CD8-positive, alpha-beta memory T cell (primary cell): ENCODE measurements at places on chromosomes 2 and 18. TPM values are rescaled to one million over a fixed set of nuclear protein-coding genes. Genes with fewer than 3 reads are reported as not detected.

PTPRN gene
- not detected for total RNA-seq

ITGAV gene
- 8.7 TPM for total RNA-seq

DNA sequence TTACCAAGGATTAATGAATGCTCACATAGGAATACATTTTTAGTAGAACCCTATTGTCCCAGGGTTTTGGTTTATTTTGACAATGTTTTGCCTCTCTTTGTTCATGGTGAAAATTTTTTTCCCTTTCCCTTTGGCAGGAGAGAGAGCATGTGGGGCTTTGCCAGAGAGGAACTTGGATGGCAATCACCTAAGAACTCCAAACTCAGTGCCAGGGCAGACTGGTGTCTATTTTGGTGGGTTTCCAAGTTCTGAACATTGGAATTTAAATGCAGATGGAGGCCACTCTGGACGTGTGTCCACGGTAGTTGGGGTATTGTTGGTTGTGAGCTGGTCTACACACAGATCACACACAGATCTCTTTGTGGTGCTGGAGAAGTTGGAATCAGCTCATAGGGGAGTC is 2091.1 kb upstream of the PIK3C3 start:
- no peaks in the 10 kb centered on the region for H3K27me3 ChIP-seq
- DNase-seq = no peak
- no peaks in the 10 kb centered on the region for H3K4me1 ChIP-seq
- H3K4me3 ChIP-seq = no peak overlapping the region
- no peaks in the 10 kb centered on the region for H3K36me3 ChIP-seq

- H3K4me3 ChIP-seq = no peak overlapping the region
- no peaks in the 10 kb centered on the region for H3K4me1 ChIP-seq
- DNase-seq = no peak
- H3K36me3 ChIP-seq = no peaks in the 10 kb centered on the region
Measured at GRCh38 chr2:238910751-238911351, 63.0 kb downstream of the TWIST2 start.

- no peaks in the 10 kb centered on the region for H3K27me3 ChIP-seq
- no peak for DNase-seq
- no peaks in the 10 kb centered on the region for H3K36me3 ChIP-seq
- peaks cover 12% of the 10 kb centered on the region for H3K4me1 ChIP-seq
- H3K4me3 ChIP-seq = no peak overlapping the region
Measured at GRCh38 chr2:64915510-64915900, 73.7 kb upstream of the SLC1A4 start.

GRCh38 chr2:70322518-70322917 is 20.7 kb upstream of the FAM136A start:
- H3K27ac ChIP-seq = no peak overlapping the region
- H3K4me1 ChIP-seq = no peaks in the 10 kb centered on the region
- H3K36me3 ChIP-seq = no peaks in the 10 kb centered on the region
- H3K27me3 ChIP-seq = no peaks in the 10 kb centered on the region

DPP4 gene
- 15.4 TPM for total RNA-seq

DNA sequence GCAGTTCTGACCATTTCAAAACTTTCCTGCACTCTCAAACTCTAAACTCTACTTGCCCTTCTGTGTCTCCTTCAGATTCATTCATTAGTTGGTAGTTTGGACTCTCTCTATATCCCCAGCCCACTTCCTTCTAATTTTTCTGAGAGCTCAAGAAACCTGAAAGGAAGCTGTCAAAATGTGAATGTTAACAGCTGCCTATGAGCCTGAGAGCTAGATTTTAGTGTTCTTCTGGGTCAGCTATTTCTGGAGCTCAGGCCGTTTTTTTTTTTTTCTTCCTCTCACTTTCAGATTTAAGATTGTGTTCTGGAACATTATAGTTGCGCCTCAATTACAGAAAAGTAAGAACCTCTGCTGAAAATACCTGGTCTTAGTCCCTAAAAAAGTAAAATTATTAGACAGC is 73.1 kb downstream of the RTN4 start:
- peaks cover 3% of the 10 kb centered on the region for H3K4me1 ChIP-seq
- H3K27ac ChIP-seq = no peak overlapping the region
- H3K4me3 ChIP-seq = no peak overlapping the region
- DNase-seq = no peak

TMEM169 gene
- total RNA-seq = 0.73 TPM

DNA sequence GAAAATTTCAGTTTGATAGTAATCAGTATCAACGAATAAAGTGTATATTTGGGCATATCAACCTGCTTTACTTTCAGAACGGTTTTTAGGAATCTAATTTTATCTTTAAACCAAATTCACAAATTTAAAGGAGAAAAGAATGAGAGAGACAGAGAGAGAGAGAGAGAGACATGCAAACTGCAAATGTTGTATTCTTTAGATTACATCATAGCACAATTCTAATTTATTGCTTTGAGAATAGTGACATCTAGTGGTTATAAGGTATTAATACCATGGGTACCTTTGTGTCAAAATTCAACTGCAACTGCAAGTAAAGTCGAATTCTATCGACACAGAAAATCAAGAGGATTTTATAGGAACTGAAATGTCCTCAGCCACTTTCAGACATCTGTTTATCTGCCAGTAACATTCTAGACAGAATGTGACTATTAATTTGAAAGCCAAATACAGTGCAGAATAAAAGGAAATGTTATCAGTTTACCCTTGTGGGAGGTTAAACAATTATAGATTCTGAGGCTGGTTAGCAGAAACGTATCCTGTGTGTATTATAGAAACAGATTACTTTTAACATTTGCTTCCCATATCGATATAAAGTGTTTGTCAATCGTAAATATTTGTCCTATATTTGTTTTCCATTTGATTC is 529.8 kb upstream of the VRK2 start:
- no peaks in the 10 kb centered on the region for H3K4me1 ChIP-seq
- H3K36me3 ChIP-seq = no peaks in the 10 kb centered on the region
- H3K27ac ChIP-seq = no peak overlapping the region
- no peaks in the 10 kb centered on the region for H3K27me3 ChIP-seq
- no peak for DNase-seq
- no peak overlapping the region for H3K4me3 ChIP-seq

- H3K27ac ChIP-seq = no peak overlapping the region
- no peaks in the 10 kb centered on the region for H3K4me1 ChIP-seq
- no peak overlapping the region for H3K4me3 ChIP-seq
- no peaks in the 10 kb centered on the region for H3K27me3 ChIP-seq
Measured at GRCh38 chr18:79720359-79720733, 40.7 kb downstream of the CTDP1 start.

DNA sequence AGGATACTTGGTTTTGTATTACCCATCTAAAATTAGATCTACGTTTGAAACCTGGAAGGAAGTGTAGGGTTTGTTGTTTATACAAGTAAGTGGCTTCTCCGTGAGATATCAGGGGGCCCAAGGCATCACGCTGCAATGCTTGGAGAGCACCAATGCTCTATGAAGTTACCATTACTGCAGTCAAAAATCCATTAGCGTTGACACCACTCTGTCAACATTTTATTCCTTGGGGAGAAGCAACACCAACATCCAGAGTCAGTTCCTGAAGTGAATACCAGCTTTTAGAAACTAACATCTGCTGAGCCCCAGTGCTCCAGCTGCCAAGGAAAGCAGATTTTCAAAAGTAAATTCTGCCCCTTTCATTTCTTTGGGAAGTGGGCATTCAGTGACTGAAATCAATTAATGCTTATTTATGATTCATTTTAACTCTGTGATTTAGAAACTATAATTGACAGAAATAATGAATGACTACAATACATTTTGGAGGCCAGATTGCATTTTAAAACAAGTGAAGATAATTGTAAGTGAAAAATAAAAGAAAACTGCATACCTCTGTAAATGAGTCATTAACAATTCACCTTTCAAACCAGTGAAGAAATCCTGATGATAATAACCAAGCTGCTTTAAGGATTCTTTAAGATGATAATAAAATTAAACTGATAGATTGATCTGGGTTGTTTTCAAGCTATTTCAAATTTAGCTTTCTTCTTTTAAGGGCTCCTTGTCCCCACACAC is 30.5 kb downstream of the LRP1B start:
- no peaks in the 10 kb centered on the region for H3K36me3 ChIP-seq
- H3K27ac ChIP-seq = no peak overlapping the region
- no peaks in the 10 kb centered on the region for H3K4me1 ChIP-seq
- H3K27me3 ChIP-seq = no peaks in the 10 kb centered on the region
- no peak for DNase-seq
- no peak overlapping the region for H3K4me3 ChIP-seq

- peak overlapping the region; percentile 78 for H3K27ac ChIP-seq
- no peaks in the 10 kb centered on the region for H3K27me3 ChIP-seq
- H3K36me3 ChIP-seq = no peaks in the 10 kb centered on the region
- peaks cover 22% of the 10 kb centered on the region for H3K4me1 ChIP-seq
- DNase-seq = no peak
- peak overlapping the region; percentile 90 for H3K4me3 ChIP-seq
Measured at GRCh38 chr2:37156071-37156856, 516 bp downstream of the EIF2AK2 start.

FNDC4 gene
- total RNA-seq = not detected

DNA sequence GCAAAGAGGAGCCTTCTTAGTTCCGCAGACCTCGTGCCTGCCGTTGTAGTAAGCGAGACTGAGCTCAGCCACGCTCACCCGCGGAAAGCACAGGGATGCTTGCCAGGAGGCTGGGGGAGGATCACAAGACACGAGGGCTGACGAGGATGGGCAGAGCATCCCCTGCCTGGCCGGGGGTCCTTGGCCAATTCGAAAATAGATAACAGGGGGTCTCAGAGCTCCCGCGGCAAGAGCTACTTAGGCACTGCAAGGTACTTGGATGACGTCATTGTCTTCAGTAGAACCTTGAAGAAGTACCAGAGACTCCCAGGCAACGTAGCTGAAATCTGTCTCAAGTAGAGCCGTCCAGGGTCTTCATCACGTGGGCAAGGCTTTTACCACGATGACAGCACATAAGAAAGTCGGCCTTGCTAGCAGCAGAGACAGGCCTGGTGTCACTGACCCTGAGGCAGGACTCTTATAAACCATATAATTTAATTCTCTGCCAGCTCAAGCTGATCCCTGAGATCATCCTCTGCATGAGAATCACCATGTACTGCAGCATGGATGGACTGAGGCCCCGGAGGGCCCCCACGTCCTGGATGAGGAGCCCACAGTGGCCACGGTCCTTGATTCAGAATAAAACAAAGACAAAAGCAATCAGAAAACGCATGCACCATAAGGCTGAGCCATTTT is 81.9 kb downstream of the TMEM18 start:
- H3K4me1 ChIP-seq = no peaks in the 10 kb centered on the region
- DNase-seq = no peak
- no peaks in the 10 kb centered on the region for H3K27me3 ChIP-seq
- H3K4me3 ChIP-seq = no peak overlapping the region
